ENCODE measurements at places on chromosomes 4 and X.

GRCh38 chr4:26185436-26185835 lies 135.4 kb upstream of the RBPJ start:
- no peak overlapping the region for H3K27ac ChIP-seq
- no peaks in the 10 kb centered on the region for H3K27me3 ChIP-seq
- no peak for DNase-seq
- H3K4me1 ChIP-seq = no peaks in the 10 kb centered on the region

GRCh38 chr4:177313263-177313662 lies 3.6 kb downstream of the NEIL3 start:
- peaks cover 39% of the 10 kb centered on the region for H3K4me1 ChIP-seq
- peaks cover 17% of the 10 kb centered on the region for H3K36me3 ChIP-seq
- H3K4me3 ChIP-seq = no peak overlapping the region
- no peaks in the 10 kb centered on the region for H3K27me3 ChIP-seq

DNA sequence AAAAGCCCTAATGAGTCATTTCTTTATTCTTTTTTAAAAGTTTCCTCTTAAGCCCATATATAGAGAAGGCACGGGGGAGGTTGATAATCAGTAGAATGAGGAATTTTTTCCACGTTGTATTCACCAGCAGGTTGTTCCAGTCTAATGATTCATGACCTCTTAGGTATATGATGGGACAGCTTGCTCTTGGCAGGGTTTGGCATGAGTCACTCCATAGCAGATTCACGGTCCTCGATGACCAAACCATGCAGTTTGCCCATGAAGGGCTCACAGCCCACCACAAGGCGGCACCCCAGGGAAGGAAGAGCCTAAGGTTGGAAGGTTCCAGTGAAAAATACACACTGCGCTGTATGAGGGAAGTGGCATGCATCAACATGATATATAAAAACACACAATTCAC lies 623.8 kb upstream of the DIPK2B start:
- no peaks in the 10 kb centered on the region for H3K36me3 ChIP-seq
- no peak overlapping the region for H3K27ac ChIP-seq
- H3K27me3 ChIP-seq = no peaks in the 10 kb centered on the region
- no peak for DNase-seq

GRCh38 chr4:122917731-122918130 lies 4.7 kb downstream of the NUDT6 start:
- H3K27me3 ChIP-seq = no peaks in the 10 kb centered on the region
- no peak for DNase-seq
- H3K4me1 ChIP-seq = peaks cover 2% of the 10 kb centered on the region
- no peak overlapping the region for H3K4me3 ChIP-seq
- H3K27ac ChIP-seq = no peak overlapping the region

DNA sequence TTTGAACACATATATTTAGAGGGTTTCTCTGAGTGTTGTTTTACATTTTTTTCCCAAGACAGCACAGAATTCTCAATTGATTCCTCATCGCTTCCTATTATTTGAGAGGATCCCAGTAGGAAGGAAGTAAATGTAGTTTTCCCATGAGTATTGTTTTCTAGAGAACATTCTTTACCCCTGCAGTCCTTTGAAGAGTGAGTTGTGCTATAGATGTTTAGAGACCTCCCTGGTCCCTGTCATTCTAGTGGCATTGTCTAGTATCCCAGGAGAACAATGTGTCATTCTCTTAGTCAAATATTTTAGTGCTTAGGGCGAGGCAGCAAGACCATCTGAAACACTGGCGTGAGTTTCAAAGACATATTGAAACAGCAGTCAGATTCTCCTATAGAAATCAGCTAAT lies 32.5 kb downstream of the SORBS2 start:
- H3K27ac ChIP-seq = no peak overlapping the region
- H3K36me3 ChIP-seq = peaks cover 3% of the 10 kb centered on the region
- H3K4me3 ChIP-seq = no peak overlapping the region
- H3K4me1 ChIP-seq = no peaks in the 10 kb centered on the region

- peaks cover 5% of the 10 kb centered on the region for H3K4me1 ChIP-seq
- H3K36me3 ChIP-seq = no peaks in the 10 kb centered on the region
- no peaks in the 10 kb centered on the region for H3K27me3 ChIP-seq
- H3K27ac ChIP-seq = no peak overlapping the region
- no peak overlapping the region for H3K4me3 ChIP-seq
- peak; percentile 48 for DNase-seq
Observed at GRCh38 chr4:99405433-99406115, 29.6 kb downstream of the ADH7 start.

DNA sequence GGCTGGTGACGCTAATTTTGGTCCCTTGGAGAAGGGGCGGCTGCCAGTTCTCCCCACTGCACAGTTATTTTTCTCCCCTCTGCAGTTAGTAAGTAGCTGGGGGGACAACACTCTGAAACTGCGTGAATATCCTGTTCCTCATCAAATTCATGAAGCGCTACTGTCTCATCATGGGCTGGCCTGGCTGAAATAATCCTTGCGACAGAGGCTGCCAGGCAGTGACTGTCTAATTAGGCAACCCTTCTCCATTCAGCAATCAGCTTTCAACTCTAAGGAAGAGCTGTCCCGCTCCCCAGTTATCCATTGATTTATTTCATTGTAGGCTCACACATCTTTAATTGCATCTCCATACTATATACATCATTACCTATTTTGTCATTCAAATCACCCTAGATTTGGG lies 8.2 kb downstream of the SH3TC1 start:
- no peak overlapping the region for H3K4me3 ChIP-seq
- H3K36me3 ChIP-seq = peaks cover 14% of the 10 kb centered on the region
- no peaks in the 10 kb centered on the region for H3K27me3 ChIP-seq
- DNase-seq = no peak

- no peak overlapping the region for H3K4me3 ChIP-seq
- no peak overlapping the region for H3K27ac ChIP-seq
- no peaks in the 10 kb centered on the region for H3K4me1 ChIP-seq
- peaks cover 9% of the 10 kb centered on the region for H3K27me3 ChIP-seq
- DNase-seq = no peak
Observed at GRCh38 chrX:133249266-133250058, 31.3 kb upstream of the TFDP3 start.

DNA sequence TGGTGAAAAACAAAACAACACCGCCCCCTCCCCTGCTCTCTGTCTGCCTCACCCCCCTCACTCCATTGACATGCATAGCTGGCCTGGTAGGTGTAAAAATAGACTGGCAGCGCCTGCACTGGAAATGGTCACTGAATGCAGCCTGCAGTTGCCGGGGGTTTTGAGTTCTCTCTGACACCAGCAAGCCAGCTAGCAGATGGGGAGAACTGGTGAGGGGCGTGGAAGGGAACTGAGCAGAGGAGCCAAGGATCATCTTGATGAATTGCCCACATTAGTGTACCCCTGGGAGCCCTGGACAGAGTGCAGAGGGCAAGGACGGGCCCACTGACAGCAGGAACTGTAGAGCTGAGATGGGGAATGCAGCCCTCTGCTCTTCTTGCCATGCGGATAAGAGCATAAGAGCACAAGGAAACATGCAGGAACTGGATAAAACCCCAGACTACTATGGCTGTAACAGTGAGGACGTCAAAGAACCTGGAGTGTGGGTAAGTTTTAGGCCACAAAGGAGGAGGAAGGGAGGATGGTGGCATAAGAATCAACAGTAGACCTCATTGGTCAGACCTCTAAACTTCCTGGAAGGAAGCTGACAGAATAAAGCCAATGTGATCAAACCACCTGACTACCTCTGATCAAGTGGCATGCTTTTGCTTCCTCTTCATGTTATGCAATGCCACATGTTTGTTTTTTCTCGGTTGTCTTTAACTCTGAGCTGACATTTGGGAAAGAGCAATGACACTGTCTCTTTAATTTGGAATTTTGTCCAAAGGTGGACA lies 96.3 kb downstream of the ANK2 start:
- H3K36me3 ChIP-seq = no peaks in the 10 kb centered on the region
- H3K27me3 ChIP-seq = no peaks in the 10 kb centered on the region
- peaks cover 1% of the 10 kb centered on the region for H3K4me1 ChIP-seq
- H3K4me3 ChIP-seq = no peak overlapping the region
- no peak overlapping the region for H3K27ac ChIP-seq
- DNase-seq = no peak

DNA sequence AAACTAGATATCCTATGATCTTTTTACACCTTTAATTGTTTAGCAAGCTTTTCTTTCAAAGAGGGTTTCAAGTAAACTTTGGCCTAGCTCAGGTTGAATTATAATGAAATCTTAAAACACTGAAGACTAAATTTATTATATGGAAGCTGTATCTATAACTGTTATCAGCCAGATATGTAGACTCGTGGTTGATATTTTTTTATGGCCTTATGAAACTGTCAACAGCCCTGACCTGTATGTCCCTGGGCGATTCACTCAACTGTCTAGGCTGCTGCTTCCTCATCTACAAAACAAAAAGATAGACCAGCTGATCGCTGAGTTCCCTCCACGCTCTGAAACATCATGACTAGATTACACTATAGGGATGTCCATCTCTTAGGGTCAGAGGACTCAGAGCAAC lies 21.2 kb upstream of the PDK3 start:
- H3K27ac ChIP-seq = no peak overlapping the region
- H3K36me3 ChIP-seq = no peaks in the 10 kb centered on the region
- H3K4me3 ChIP-seq = no peak overlapping the region
- no peaks in the 10 kb centered on the region for H3K4me1 ChIP-seq
- no peaks in the 10 kb centered on the region for H3K27me3 ChIP-seq

GRCh38 chrX:47563801-47564315 lies 2.9 kb downstream of the ARAF start:
- H3K27me3 ChIP-seq = no peaks in the 10 kb centered on the region
- peaks cover 64% of the 10 kb centered on the region for H3K36me3 ChIP-seq
- peak overlapping the region; percentile 56 for H3K27ac ChIP-seq
- H3K4me1 ChIP-seq = peaks cover 32% of the 10 kb centered on the region
- H3K4me3 ChIP-seq = peak overlapping the region; percentile 66

GRCh38 chr4:159689526-159689925 lies 586.6 kb downstream of the RAPGEF2 start:
- no peaks in the 10 kb centered on the region for H3K36me3 ChIP-seq
- H3K4me1 ChIP-seq = no peaks in the 10 kb centered on the region
- DNase-seq = no peak
- no peak overlapping the region for H3K27ac ChIP-seq
- no peaks in the 10 kb centered on the region for H3K27me3 ChIP-seq

GRCh38 chr4:168550064-168550766 lies 53.4 kb downstream of the PALLD start:
- H3K4me1 ChIP-seq = no peaks in the 10 kb centered on the region
- H3K4me3 ChIP-seq = no peak overlapping the region
- H3K27ac ChIP-seq = no peak overlapping the region

DNA sequence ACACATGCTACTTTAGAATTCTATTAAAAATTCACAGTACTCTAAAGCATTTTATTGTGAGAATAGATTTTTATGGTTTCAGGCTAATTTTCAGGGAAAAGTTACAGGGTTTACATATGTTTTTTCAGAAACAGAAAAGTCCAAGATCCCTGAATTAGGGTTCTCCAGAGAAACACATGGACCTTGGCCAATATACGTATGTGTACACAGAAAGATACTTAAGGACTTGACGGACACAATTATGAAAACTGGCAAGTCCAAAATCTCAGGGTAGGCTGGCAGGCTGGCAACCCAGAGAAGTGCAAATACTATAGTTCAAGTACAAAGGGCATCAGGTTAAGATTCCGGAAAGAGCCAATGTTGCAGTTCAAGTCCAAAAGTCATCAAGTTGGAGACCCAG lies 1897.8 kb upstream of the PCDH10 start:
- no peak overlapping the region for H3K4me3 ChIP-seq
- H3K27ac ChIP-seq = no peak overlapping the region

DNA sequence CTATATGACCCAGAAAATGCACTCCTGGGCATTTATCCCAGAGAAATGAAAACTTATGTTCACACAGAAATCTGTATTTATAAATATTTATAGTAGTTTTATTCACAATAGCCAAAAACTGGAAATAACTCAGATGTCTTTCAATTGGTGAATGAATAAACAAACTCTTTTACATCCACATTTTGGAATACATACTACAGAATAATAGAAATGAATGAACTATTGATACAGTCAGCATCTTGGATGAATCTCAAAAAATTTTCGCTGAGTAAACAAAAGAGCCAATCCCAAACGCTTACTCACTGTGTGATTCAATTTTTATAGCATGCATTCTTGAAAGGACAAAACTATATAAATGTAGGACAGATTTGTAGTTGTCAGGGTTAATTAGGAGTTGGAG lies 75.1 kb upstream of the HTR2C start:
- no peak for DNase-seq
- H3K36me3 ChIP-seq = no peaks in the 10 kb centered on the region
- H3K4me3 ChIP-seq = no peak overlapping the region
- H3K4me1 ChIP-seq = no peaks in the 10 kb centered on the region

GRCh38 chr4:124201636-124202035 lies 510.9 kb downstream of the ANKRD50 start:
- H3K27ac ChIP-seq = no peak overlapping the region
- no peaks in the 10 kb centered on the region for H3K36me3 ChIP-seq
- no peaks in the 10 kb centered on the region for H3K4me1 ChIP-seq
- no peak for DNase-seq
- no peak overlapping the region for H3K4me3 ChIP-seq

- no peak overlapping the region for H3K27ac ChIP-seq
- no peak for DNase-seq
- H3K4me1 ChIP-seq = no peaks in the 10 kb centered on the region
Observed at GRCh38 chrX:142238536-142238935, 33.4 kb upstream of the MAGEC2 start.

GRCh38 chr4:42416017-42416416 lies 18.7 kb downstream of the SHISA3 start:
- H3K36me3 ChIP-seq = peaks cover 60% of the 10 kb centered on the region
- H3K4me3 ChIP-seq = no peak overlapping the region
- no peaks in the 10 kb centered on the region for H3K27me3 ChIP-seq
- H3K4me1 ChIP-seq = peaks cover 5% of the 10 kb centered on the region
- H3K27ac ChIP-seq = no peak overlapping the region

DNA sequence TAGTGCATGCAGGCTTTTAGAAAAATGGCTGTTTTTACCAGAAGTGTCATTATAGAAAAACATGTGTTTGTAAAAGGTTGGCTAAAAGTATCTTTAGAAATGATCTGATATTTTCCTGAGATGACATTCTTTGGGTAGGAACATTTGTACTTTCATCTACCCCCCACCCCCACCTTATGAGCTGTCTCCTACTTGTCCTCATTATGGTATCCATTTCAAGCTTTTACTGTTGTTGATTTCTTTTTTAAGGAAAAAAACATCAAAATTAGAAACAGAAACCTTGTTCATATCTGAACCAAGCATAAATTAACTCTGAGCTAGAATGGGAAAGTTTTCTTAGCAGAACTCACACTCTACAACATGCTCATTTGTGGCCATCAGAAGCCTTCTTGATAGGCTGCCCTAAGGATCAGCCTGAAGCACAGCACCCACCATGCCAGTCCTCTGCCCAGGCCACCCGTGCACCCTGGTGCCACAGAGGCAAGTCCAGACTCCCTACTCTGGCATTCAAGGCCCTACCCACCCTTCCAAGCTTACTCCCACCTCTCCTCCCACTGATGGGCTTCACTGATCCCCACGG lies 49.4 kb downstream of the NSG1 start:
- H3K4me3 ChIP-seq = no peak overlapping the region
- no peaks in the 10 kb centered on the region for H3K27me3 ChIP-seq
- DNase-seq = no peak
- no peak overlapping the region for H3K27ac ChIP-seq
- peaks cover 3% of the 10 kb centered on the region for H3K4me1 ChIP-seq

GRCh38 chrX:5236096-5236495 lies 992.6 kb downstream of the NLGN4X start:
- H3K4me3 ChIP-seq = no peak overlapping the region
- no peaks in the 10 kb centered on the region for H3K4me1 ChIP-seq
- H3K27ac ChIP-seq = no peak overlapping the region
- peaks cover 2% of the 10 kb centered on the region for H3K36me3 ChIP-seq
- DNase-seq = no peak
- no peaks in the 10 kb centered on the region for H3K27me3 ChIP-seq
